CD4-positive, alpha-beta T cell treated with Interleukin-17A for 1 hour (primary cell): ENCODE measurements at places on chromosomes 13 and 19.

GRCh38 chr13:23865906-23866305 is 23.3 kb downstream of the MIPEP start:
- no peak for DNase-seq

GRCh38 chr13:23660249-23660648 is 90.0 kb downstream of the TNFRSF19 start:
- no peak for DNase-seq

DNA sequence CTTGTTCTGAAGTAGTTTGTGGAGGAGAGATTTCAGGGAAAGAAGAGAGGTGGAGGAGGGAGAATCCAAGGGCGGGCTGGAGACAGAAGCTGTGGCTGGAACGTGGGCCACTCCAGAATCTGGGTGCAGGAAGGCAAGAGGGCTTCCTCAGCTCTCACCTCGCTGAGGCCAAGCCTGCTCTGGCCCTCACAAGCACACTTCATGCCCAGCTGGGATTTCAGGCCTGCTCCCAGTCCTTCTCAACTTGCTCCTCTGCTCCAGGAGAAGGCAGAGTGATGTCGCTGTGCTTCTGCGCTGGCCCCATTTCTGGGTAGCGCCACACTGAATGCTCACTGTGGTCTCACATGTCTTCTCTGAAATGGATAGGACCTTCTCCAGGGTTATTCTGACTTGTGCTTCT is 328.8 kb downstream of the FGF9 start:
- DNase-seq = no peak

GRCh38 chr19:33649627-33650305 is 28.0 kb downstream of the CHST8 start:
- DNase-seq = no peak

- no peak for DNase-seq
These were observed 69.6 kb downstream of the STK24 start for GRCh38 chr13:98507282-98507797.

DNA sequence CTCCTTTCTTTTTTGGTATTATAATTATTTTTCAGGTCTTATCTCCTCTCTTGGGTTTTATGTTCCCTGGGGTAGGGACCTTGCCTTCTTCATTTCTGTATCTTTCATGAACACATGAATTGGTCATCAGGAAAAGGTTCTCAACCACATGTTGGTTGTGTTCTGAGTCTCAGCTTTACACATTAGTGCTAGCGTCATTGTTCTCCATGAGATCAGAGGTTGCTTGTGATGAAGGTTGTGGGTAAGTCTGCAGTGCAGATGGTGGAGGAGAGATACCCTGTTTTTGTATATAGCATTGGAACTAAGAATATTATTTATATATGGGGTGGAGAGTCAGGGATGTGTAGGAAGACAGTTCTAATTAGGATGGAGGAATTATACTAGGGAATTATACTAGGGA is 24.5 kb upstream of the CEACAM8 start:
- no peak for DNase-seq

DNA sequence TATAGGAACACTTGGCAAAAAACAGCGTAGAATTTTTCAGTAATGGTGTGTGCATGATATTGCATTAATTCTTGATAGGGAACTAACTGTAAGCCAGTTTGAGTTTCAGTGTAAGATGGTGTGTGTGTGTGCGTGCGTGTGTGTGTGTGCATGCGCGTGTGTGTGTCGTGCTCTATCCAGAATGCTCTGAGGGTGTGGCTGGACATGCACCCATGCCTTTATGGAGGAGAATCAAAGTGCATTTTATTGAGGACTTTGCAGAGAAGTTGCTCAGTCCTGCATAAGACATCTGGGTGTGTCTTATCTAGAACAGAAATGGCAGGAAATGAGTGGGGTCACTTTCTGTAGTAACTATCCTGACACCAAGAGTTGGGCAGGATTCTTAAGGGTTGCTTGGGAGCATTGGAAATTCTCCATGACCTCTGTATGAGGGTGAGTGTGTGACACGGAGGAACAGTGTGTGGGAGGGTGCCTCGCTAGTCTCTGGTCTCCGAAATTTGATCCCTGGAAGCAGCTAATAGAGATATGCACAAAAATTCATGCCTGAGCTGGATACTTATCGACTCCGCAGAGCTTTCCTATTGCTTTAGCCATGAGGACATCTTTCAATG is 252.2 kb downstream of the TSHZ3 start:
- no peak for DNase-seq

DNA sequence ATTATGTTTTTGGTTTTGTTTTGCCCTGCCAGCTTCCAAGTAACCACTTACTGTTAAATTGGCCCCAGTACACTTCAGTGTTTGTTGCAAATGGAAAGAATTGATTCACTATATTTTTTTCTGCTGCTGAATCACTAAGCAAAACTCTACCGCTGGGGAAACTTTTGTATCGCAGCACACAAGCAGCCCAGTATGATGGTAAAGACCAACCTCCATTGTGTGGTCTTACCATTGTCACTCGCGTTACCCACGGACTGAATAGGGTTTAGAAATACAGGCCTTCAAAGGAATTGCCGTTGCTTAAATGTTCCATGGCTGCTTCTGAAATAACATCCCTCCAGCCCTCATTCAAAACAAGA is 7.9 kb downstream of the SPATA13 start:
- no peak for DNase-seq

DNA sequence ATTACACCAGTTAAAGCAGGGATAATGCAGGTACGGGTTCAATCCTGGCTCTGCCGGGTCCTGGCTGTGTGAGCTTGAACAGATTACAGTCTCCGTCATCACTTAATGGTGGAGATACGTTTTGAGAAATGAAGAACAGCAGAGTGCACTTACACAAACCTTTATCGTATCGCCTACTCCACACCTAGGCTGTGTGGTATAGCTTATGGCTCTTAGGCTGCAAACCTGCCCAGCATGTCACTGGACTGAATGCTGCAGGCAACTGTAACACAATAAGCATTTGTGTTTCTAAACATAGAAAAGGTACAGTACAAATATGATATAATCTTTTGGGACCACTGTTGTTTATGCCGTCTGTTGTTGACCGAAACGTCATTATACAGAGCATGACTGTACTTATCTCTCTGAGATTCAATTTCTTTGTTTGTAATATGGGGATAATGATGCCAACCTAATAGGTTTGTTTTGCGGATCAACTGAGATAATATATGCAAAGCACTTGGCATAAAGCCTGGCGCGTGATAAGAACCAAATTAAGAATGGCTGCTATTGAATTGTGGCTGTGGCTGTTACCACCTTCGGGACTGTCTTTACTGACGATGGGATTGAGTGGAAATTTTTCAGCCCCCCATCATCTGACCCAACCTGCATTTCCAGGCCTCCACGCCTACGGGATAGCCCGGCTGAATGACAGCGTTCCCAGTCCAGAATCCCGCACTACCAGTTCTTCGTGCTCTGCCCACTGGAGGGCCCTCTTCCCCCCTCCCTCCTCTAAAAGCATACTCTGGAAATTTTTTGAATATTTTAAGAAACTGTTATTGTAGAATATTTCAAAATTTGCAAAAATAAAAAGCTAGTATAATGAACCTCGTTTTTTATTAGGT is 11.2 kb downstream of the KRTDAP start:
- DNase-seq = no peak

DNA sequence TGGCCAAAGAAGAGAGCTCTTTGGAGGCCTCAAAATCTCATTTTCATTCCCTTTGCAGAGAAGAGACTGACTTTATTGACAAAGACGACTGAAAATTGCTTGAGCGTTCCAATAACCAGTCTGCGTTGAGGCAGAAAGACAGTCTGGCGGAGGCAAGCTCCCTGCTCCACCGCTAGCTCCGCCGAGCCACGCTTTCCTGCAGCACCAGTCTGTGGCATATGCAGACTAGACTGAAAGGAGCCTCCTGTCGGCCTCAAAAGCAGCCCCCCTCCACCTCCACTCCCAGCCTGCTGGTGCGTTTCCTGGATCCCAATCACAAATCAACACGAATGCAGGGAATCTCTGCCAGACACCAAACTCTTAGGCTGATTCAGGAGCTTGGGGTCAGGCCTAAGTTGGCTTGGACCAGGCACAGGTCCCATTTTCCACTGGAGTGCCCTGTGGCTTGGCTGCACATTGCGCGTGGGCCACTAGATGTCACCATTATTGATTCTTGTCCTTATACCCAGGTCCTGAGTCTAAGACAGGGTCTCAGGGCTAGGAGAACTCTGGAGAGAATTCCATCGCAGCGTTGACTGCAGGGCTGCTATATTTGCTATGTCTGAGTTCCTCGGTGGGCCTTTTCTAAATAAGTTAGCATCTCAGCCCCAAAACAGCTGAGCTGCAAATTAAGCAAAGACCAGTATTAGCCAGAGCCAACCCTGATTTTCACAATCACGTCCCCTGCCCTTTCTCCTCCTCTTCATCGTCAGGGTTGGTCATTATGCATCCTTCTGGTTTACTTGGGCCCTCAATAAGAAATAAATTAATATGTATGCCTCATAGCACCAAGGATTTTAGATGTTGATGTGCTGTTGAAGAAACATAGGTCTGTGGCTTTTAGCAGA is 5.2 kb upstream of the ZNF507 start:
- peak; percentile 44 for DNase-seq

DNA sequence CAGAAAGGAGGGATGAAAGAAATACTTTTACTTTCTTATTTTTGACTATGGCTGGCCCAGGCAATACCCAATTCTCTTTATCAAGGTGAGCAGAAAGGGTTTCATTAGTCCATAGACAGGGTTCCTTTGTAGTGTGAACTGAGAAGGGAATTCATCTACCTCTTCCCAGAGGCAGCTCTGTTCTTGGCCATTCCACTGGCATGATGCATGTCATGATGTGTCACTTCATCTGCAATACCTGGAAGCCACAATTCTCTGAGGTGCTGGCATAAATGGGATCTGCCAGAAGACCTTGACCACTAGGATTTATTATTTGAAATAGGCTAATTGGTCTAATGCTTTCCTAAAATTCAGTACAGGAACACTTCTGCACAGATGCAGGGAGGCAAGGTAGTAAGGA is 542.8 kb downstream of the RFC3 start:
- no peak for DNase-seq

GRCh38 chr13:28527629-28528028 is 32.7 kb upstream of the FLT1 start:
- no peak for DNase-seq

GRCh38 chr13:71613066-71613745 is 253.8 kb downstream of the DACH1 start:
- DNase-seq = no peak

DNA sequence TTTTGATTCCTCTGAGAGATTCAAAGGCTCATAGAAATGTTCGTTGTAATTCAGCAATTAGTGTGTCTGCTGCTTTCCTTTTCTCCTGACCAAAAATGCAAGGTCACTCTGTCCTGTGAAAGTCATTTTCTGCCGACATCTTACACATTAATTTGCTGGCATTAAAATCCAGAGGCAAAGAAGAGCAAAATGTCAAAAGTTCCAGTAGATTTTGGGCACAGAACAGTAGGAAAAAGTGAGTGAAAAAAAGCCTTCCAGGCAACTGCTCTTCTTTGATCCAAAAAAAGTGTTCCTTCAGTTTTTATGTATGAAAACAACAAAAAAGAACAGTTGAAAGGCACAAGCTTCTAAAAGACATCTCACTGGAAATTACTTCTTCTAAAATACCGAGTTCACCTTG is 413.8 kb downstream of the FOXO1 start:
- no peak for DNase-seq

DNA sequence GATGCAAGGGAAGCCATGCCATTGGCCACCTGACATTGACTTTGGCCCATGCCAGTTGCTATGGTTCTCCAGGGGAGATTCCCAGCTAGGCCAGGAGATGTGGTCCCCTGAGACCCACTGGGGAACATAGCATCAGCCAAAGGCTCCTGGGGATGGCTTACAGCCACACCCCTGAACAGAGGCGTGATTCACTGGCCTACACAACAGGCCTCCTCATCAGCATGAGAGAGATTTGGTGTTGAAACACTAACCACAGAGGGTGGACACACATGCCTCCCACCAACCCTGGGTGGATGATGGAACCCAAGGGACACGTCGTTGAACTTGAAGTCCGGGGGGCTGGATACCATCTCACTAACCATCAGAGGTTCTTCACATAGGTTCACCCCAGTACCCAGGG is 14.4 kb downstream of the IQCN start:
- DNase-seq = no peak

DNA sequence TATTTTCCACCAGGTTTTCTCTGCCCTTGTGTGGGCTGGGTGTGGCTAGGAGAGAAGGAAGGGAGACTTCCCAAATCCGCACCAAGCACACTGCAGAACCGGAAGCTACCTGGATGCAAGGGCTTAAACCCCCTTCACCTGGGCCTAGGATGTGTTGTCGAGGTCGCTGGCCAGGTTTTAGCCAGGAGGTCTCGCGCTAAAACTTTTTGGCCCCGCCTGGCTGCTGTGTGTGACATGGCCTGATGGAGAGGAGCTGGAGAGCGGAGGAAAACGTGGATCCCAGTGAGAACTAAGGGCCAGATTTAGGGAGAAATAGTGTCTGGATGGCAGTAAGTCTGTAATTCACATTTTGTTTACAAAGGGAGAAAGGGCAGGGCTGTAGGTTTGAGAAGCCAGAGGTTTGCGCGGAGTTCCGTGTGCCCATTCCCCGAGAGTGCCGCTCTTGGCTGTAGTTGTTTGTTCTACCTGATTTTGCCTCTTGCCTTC is 3.1 kb upstream of the TSHZ3 start:
- DNase-seq = no peak

DNA sequence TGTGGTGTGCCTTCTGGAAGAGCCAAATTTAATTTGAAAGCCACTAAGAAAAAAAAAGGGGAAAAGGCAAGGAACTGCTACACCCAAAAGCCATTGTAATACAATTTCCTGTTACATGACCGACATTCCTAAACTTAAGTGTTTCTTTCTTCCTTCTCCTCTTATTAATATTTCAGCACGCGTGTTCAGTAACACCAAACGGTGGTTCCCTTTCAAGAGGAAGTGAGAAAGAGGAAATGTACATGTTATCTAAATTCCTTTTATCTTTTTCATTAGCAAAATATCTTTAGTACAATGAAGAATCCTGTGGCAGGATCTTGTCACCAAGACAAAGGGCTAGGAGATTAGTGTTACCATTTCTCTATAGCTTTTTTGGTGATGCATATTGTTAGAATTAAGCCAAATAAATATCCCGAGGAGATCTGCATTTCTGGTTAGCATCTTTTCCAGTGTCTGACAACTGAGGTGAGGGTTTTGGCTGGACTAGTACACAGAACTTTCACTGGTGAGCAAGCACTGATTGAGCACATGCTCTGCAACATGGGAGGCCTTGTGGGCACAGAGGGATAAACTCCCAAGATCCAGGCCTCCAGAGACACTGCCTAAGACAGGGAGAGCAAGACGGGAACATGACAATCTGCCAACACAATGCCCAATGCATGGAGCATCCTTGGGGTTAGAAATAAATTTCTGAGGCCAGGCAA is 22.1 kb downstream of the LATS2 start:
- no peak for DNase-seq

GRCh38 chr13:24027494-24027893 is 130.2 kb upstream of the C1QTNF9B start:
- no peak for DNase-seq
